ENCODE measurements at places on chromosomes 4 and X.

GRCh38 chr4:174334628-174335027 is 50.9 kb downstream of the CEP44 start:
- DNase-seq: no peak

GRCh38 chr4:20248155-20248558 is 3.5 kb upstream of the SLIT2 start:
- no peak for DNase-seq

- DNase-seq: no peak
These were observed 37.0 kb upstream of the MTM1 start for GRCh38 chrX:150531467-150531866.

GRCh38 chrX:1172496-1172895 is 40.0 kb downstream of the CRLF2 start:
- no peak for DNase-seq

DNA sequence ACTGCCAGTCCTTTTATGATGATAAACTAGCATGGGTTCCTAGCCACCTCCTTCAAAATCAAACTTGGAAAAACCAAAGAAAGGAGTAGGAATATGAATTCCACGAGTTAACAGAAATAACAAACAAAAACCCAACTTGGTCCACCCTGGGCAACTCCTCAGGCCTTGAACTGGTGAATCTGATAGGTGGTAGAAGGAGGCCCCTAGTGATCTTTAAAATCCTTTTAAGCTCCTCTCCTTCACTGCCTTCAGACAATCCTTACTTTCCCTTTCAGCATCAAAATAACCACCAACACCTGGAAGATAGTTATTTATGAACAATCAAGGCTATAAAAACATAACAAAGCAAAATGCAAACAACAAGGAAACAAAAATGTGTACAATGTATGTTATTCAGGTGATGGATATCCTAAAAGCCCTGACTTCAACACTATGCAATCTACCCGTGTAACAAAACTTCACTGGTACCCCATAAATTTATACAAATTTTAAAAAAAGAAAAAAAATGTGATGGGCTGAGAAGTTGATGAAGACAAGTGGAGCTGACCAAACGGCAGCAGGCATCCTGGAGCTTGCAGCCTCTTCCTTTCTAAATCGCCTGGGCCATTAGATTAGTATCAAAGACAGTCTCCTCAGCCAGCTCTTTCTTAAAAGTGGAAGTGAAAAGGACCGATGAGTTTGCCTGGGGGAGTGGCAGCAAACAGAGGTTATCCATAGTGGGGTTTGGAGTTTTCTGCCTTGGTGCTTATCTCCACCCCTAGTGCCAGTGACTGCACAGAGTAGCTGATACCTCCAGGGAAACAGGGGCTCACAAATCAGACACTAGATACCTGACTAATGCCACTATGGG is 179.6 kb downstream of the TMA16 start:
- DNase-seq: no peak

All from stimulated activated CD8-positive, alpha-beta memory T cell treated with anti-CD3 and anti-CD28 coated beads, Interleukin-4, amount 100 ng/mL, for 4 hours (primary cell).